ENCODE measurements at places on chromosomes 2 and 18.

DNA sequence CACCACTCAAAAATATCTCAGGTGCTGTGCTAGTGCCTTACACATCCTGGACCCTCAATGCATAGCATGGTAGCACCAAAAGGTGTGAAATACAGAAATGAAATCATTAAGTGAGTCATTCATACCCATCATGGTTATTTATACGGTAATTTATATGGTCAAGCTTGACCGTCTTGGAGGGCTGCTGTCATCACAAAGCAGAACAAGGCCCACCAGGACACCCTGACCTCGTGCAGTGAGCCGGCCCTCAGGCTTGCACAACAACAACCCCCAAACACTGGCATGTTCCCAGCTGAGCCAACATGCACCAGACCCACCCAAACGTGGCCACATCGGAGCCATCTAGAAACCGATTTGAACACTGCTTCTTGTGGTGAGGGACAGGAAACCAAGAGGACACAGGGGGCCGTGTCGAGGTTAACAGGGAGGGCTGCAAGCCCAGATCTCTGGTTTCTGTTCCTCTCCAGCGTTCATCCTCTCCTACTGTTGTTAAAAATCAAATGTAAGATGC lies 378.5 kb upstream of the ID2 start:
- peak; percentile 16 for DNase-seq

DNA sequence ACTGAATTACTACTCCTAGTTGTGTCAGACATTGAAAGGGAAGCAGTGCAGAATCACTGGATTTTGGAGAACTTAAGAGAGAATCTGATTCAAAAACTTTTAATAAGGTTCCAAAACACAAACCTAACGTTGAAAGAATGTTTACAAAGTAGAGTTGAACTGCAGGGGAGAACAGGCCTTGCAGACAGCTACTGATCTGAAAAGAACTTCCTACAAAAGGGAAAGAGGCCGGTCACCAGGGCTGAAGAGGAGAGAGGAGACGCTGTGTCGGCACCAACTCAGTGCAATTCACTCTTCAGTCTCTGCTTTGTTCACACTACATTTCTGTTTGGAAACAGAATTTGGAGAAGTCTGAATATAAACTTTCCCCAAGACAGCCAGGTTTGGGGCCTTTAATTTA lies 124.0 kb downstream of the GAREM1 start:
- peak; percentile 72 for DNase-seq

DNA sequence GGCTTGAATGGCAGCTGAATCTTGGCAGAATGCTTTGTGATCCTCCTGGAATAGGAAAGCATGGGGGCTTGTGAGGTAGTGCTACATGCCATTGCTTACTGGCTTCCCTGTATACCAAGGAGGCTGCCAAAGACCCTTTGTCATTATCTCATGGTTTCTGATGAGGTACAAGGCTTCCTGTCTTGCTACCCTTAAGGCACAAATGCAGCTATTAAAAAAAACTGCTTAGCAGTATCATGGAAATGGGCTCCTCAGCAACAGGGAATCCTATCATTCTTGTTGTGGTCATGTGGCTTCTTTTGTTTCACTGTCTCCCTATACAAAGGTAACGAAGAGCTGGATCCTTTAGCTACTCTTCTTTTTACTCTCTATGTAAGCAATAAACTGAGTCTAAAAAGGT lies 6.6 kb upstream of the KANSL1L start:
- DNase-seq, result no peak

- DNase-seq, result no peak
Measured at GRCh38 chr2:171294608-171295007, 133.9 kb upstream of the TLK1 start.

DNA sequence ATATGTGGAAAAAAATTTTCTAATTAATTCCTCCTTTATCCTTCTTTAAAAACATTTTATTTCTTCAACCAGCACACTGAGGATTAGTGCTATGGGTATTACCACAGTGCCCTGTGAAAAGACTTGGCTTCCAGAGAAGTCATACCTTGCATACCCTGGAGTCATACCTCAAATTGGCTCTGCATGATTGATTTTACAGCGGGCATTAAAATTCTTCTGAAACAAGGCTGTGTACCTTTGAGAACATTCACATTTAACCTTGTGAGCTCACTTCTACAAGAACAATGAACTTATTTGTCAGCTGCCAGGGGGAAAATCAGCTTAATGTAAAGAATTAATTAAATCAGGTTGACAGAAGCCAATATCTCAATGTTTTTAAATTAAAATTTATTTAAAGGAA lies 44.6 kb downstream of the SLC35F5 start:
- DNase-seq, result no peak

DNA sequence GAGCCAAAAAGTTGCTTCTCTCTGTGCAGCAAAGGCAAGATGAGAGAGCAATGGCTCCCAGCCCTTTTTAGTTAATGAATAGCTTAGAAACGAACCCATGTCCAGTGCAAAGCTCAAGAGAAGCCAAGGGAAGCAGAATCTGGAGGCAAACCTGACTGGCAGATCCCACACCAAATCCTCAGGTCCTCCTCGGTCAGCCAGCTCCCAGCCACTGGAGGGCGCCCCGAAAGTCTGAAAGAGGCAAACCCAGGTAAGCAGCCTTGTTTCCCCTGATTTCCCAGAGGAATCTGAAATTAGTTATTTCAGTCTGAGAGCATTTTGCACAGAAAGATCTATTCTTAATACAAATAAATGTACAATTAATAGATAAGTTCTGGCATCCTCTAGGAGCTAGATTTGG lies 71.3 kb upstream of the PID1 start:
- DNase-seq, result peak; percentile 70

- no peak for DNase-seq
Measured at GRCh38 chr2:196389670-196390069, 218.3 kb upstream of the STK17B start.

Measured in choroid plexus epithelial cell (primary cell).